Chondrocyte (in vitro differentiated cells): ENCODE measurements at places on chromosomes 11 and 22.

DNA sequence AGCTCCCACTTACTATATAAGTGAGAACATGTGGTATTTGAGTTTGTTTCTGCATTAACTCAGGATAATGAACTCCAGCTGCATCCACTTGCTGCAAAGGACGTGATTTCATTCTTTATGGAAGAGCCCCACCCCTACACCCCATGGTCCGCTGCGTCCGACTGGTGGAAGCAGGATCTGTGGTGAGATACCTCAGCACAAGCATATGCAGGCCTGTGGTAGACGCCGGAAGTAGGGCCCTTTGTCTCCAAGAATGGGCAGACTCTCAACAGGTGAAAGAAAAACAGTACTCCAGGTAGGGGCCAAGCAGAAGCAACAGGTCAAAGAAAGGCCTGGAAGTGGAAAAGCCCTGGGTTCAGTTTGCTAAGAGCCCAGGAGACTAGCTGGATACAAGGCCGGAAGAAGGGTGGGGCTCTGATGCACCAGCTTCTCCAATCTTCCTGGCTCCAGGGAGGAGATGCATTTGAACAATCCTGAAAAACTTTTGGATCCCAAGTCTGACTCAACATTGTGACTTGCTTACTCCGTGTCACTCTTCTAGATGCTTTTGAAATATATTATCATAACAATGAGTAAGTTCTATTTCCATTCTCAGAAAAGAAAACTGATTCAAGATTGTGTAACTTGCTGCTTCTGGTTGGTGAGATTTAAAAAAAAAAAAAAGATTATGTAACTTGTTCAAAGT is 30.4 kb downstream of the NEAT1 start:
- DNase-seq: no peak

GRCh38 chr22:37427135-37427710 is at the start of gene ELFN2:
Gene ELFN2 (minus strand): TSS chr22:37427479. CDS start chr22:37375534, 51,945 bp downstream.
- no peak for DNase-seq

DNA sequence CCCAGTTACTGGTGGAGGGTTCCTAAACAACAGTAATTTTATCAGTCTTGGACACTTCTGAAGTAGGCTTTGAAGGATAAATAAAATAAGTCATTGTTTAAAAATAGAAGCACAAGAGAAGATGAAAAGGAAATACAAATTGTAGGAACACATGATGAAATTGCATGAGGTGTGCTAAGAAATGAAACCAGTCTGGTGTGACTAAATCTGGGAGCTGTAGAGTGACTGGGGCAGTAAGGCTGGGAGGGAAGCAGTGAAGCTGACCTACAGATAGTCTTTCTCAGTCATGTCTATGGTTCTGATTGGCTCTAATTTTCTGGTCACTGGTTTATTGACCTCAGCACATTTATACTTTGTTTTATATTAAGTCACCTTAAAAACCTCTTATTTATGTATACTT is 139.1 kb downstream of the SLC17A6 start:
- DNase-seq: no peak

GRCh38 chr11:3121416-3121815 is 43.7 kb downstream of the OSBPL5 start:
- no peak for DNase-seq

DNA sequence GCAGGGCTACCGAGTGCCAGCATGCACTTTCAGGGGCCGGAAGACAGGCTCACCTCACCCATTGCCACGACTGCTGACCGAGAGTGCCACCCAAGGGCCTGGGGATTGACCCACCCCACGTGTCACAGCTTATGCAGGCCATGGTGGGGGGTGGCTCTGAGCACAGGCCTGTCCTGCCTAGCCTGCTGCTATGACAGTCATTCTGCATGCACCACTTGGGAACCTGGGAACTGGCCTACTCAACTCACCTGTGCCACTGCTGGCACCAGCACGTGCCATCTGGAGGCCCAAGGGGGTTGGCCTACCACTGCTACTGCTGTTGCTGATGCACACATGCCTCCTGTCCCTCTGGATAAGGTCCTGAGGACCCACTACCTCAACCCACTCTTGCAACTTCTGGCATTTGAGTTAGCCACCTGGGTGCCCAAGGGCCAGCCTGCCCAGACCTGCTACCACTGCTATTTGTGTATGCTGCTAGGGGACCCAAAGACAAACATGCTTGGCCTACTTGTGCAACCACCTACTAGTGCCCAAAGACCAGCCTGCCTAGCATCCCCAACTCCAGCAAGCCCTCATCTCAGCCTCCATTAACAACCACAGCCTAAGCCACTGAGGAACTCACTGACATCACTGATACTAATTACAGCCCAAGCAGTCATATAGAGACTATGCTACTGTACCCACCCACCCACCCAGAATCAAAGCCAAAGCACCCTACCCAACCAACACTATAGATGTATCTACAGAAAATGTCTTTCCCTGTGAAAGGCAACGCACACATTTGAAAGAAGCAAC is 59.0 kb upstream of the NARS2 start:
- no peak for DNase-seq

DNA sequence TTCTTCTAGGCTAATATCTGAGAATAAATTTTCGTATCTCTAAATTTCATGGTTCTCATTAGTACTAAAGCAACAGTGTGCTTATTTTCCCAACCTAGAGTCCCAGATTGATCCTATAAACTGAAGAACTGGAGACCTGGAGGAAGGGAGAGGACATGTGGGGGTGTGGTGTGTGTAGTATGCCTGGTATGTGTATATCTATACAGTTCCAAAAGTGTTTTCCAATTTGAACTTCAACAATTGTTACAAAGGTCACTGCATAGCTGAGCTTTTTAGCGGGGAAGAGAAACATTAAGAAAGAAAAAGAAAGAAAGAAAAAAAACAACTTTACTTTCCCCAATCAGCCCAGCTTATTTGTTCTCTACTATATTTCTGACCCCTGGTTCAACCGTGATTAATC is 152.1 kb downstream of the SOX6 start:
- no peak for DNase-seq

DNA sequence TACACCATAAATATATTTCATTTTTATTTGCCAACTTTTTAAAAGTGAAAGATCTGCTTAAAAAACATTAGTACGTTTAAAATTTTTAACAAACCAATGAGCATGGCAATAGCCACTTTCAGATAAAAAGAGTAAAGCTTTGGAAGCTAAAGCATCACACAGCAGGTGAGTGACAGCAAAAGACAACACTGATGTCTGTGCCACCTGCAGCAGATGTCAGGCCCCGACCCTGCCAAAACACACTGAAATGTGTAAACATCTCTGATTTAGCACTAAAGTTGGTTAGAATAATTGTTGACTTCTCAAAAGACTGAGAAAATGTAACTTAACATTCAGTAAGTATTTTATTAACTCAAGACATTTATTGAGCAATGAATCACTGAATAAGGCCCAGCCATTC is 232.9 kb downstream of the DLG2 start:
- DNase-seq: no peak

DNA sequence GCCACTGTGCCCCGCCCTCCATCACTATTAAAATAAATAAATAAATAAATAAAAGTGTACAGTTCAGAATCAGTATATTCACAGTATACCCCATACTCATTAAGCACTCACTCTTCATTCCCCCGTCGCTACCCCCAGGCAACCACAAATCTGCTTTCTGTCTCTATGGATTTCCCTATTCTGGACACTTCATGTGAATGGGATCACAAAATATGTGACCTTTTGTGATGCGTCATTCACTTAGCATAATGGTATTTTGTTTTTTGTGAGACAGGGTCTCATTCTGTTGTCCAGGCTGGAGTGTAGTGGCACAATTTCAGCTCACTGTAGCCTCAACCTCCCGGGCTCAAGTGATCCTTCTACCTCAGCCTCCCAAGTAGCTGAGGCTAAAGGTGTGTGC is 52.8 kb downstream of the RBX1 start:
- no peak for DNase-seq

- no peak for DNase-seq
Observed at GRCh38 chr11:111370902-111371578, 8.0 kb downstream of the POU2AF1 start.

DNA sequence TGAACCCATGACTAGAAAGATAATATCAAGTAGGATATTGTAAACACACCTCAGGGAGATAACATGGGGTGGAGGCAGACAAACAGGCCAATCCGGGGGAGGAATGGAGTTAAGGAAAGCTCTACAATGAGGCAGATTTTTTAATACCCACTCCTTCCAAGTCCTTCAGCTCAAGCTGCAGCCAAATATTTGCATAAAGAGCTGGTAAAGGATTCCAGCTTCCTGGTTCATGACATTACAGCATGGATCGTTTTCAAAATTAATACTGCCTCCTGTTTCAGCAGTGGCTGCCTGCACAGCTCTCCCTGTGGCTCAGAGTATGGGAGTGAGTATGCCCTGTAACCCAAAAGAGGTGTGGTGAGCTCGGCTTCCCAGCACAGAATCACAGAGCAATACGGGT is 5.1 kb downstream of the POU2AF3 start:
- no peak for DNase-seq

GRCh38 chr22:25448435-25449051 is 115.9 kb upstream of the GRK3 start:
- DNase-seq: no peak

GRCh38 chr11:117295438-117296137 is 4.4 kb downstream of the BACE1-AS start:
- no peak for DNase-seq

GRCh38 chr11:35787013-35787504 is 124.5 kb downstream of the TRIM44 start:
- DNase-seq: no peak

DNA sequence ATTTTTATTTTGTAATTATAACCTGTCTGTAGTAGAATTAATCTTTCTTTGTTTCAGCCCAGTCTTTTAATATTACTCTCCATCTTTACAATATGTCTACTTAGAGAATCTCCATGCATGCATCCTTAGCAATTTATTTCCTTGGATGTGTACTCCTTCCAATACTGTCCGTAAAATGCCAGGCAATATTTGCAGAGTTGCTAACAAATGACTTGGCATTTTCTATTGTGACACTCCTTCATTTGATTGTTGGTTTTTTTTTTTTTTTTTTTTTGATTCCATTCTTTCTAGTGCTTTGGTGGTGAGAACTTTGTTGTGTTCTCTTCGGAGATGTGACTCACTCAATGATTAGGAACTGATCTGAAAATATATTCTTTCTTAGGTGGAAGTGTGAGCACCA is 220.3 kb downstream of the CNTN5 start:
- no peak for DNase-seq

- no peak for DNase-seq
Observed at GRCh38 chr11:120068114-120068573, 69.8 kb downstream of the TRIM29 start.

DNA sequence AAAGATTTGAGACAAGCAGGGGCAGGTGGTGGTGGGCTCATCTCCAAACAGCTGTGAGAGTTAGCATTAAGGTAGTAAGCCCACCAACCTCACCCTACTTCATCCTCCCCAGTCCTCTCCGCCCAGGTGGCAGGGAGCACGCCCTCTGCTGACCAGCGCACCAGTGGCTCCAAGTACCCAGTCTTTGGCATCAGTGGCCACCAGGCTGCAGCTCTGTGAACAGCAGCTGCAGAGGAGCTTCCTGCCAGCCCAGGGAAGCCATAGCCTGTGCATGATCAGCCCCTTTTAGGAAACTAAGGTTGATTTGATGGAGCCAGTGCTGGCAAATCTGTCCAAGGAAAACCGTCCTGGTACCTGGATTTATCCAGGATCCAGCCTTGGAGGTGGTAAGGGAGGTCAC is 21.7 kb downstream of the CAVIN3 start:
- DNase-seq: no peak
